Activated CD4-positive, CD25-positive, alpha-beta regulatory T cell treated with anti-CD3 and anti-CD28 coated beads, Interleukin-2, amount 50 U/mL, for 72 hours (primary cell): ENCODE measurements at places on chromosomes 12 and 14.

- DNase-seq, result no peak
These were observed 50.9 kb downstream of the BTBD7 start for GRCh38 chr14:93281937-93282336.

GRCh38 chr14:34983786-34984185 is 994 bp downstream of the SRP54 start:
- DNase-seq, result no peak

DNA sequence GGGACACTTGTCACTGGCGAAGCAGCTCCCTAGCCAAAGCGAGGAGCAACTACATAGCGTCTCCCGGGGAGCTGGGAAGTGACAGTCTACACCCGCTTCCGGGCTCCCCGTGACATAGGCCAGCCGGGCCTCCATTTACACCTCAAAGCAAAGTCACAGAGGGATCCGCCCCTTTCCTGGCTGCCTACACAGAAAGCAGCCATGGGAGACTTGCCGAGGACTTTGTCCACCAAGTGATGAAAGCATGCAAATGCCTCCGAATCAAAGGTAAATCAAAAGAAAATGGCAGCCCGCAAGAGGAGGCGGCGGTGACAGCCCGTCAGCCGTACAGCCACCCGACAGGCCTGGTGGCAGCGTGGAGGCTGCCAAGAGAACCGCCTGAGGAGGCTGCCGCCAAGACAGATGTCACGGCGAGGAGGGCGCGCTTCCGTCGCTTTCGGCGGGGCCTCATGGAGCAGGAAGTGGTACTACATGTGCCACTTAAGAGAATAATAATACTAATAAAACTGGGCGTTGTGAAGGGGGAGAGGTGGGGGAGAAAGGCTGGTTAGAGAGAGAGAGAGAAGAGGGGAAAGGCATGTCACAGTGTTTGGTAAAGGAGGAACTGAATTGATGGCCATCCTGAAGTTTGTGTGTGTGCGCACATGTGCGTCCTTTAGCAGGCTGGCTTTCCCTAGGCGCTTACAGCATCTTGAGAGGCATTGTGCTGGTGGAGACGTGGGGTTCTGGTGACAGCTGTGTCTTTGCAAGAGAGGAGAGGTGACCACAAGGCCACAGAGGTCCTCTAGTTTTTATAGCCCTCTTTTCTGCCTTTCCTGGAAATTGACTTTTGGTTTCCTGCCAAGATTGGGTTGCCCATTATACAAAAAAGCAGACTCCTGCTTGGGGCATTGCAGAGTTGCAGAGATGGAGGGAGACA is 661.7 kb downstream of the VRK1 start:
- DNase-seq, result peak; percentile 77

DNA sequence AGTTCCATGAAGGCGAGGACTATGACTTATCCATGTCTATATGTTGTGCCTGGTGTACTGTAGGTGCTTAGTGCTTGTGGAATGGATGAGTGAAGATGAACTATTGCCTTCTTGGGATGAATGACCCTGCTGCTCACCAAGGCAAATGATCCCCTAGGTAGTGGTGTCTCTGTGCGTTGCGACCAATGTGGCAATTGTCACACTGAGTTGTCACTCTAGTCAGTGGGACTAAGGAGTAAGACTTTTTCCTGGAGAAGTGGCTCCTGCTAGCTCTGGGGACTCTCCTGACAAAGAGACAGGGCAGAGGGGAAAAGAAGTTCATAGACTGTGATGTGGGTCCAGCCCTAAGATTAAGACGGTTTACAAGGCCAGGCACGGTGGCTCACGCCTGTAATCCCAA is 3.4 kb upstream of the ACVR1B start:
- no peak for DNase-seq

- peak; percentile 70 for DNase-seq
These were observed 486 bp upstream of the AKT1 start for GRCh38 chr14:104795781-104796686.

- DNase-seq, result no peak
These were observed 92.8 kb downstream of the FRMD6 start for GRCh38 chr14:51744372-51745130.

GRCh38 chr12:117111821-117112595 is 12.8 kb upstream of the TESC start:
- DNase-seq, result no peak

GRCh38 chr12:68614105-68614679 is 3.5 kb downstream of the RAP1B start:
- no peak for DNase-seq

GRCh38 chr12:123937707-123938591 is 34.7 kb downstream of the CCDC92 start:
- DNase-seq, result peak; percentile 54

DNA sequence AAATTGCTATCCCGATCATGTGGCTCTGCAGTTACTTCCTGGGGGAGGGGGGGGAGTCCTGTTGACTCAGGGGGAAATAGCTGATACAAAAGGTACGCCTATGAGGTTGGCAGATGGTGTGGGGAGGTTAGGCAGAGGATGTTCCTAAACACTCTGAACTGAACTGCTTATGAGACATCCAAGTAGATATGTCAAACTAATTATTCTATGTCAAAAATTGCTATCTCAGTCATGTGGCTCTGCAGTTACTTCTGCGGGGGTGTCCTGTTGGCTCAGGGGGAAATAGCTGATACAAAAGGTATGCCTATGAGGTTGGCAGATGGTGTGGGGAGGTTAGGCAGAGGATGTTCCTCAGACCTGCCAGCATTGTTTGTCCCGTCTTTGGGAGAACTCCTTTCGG is 5.1 kb upstream of the VCPKMT start:
- DNase-seq, result no peak

GRCh38 chr14:49933704-49934103 is 40.8 kb downstream of the ARF6 start:
- no peak for DNase-seq

- no peak for DNase-seq
These were observed 22.5 kb downstream of the CABP1 start for GRCh38 chr12:120662879-120663278.

DNA sequence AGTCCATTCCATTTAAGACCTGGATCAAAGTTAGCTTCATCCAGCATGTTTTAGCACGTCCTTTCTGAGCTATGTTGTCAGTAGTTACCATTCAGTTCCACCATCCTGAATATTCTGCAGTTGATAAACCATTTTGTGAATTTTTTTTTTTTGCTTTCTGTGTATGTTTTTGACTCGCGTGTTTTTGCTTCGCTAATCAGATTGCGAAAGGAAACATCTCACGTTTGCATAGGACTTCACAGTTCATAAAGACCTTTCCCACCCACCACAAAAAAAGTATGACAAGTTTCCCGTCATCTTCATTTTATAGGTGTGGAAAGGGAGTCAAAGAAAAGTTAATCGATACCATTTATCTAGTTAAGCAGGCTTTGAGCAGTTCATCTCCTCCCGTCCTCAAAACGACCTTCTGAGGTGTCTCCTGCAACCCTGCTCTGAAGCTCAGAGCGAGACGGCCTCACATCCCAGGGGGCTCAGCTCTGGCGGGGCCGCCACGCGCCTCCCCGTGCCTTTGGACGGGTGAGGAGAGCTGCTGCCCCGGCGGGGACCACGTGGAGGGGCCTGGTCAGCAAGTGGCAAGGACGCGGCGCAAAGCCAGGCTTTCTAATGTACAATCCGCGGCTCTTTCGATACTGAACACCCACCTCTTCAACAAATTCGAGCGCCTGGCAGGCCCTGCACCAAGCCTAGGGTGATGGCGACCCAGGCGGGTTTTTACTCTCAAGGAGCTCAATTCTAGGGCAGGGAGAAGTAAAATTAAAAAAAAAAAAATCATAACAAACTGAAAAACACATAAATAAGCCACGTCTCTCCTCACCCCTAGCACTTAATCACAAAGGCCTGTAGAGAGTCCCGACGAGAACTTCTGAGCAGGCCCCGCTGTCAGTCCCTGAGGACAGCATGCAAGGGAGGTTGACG is 988 bp upstream of the TMEM263 start:
- DNase-seq, result peak; percentile 34

GRCh38 chr14:95796788-95797187 is 79.8 kb upstream of the TUNAR start:
- no peak for DNase-seq

- no peak for DNase-seq
These were observed 72.9 kb upstream of the SRSF5 start for GRCh38 chr14:69693801-69694729.

DNA sequence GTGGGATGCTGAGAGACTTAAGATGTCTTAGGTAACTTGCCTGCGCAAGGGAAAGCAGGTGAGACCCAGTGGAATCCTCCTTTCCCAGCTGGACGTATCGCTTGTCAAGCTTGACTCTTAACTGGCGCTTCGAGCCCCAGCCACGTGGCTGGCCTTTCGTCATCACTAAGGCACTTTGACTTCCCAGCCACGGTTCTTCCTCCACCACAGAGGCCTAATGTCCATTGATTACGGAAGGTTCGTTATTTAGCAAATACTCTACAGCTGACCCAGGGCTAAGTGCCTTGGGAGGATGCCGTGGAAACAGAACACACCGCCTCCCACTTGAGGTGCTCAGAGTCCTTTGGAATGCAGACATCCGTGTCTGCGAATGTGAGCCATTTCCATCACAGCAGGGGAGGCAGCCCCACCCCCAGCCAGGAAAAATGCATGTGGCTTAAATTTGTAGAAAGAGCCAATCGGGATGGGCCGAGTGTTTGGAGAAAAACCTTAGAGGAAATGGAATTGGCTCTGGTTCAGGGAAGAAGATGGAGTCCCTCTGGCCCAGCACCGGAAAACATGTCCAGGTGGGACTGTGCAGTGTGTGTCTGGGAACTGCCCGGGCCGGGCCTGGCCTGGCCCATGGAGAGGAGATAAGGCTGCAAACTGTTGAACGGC is 115.7 kb downstream of the PLXNC1 start:
- DNase-seq, result no peak

- DNase-seq, result no peak
These were observed 106.9 kb upstream of the PTPRB start for GRCh38 chr12:70744178-70744577.

- no peak for DNase-seq
These were observed 47.1 kb downstream of the NCOR2 start for GRCh38 chr12:124520265-124520701.

DNA sequence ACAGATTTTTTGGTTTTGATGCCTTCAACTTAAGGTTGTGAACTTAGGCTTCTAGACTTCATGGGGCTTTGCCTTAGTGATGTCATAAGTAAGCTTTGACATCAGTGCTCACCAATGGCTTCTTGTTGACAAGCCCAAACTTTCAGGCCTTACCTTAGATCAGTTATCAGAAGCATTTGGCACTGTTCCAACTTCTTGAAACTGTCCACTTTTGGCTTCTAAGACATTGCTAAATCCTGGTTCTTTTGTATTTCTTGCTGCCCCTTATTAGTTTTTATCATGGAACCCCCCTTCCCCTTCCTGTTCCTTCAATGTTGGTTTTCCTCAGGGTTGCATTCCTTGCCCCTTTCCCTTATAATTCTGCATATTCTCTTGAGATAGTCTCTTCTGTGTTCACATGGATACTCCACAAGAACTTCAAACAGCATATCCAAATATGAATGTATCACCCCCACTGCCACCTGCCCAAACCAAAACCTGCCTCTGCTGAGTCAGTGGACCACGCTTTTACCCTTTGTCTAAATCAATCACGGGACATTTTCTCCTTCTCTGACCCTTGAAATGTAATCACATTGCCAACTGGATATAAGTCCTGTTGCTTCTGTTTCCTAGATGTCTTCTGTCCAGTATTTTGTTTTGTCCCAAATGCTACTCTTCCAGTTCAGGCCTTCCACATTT is 7.9 kb downstream of the PFKM start:
- DNase-seq, result no peak

- DNase-seq, result no peak
These were observed 149.9 kb downstream of the FOXN3 start for GRCh38 chr14:89267163-89267562.

DNA sequence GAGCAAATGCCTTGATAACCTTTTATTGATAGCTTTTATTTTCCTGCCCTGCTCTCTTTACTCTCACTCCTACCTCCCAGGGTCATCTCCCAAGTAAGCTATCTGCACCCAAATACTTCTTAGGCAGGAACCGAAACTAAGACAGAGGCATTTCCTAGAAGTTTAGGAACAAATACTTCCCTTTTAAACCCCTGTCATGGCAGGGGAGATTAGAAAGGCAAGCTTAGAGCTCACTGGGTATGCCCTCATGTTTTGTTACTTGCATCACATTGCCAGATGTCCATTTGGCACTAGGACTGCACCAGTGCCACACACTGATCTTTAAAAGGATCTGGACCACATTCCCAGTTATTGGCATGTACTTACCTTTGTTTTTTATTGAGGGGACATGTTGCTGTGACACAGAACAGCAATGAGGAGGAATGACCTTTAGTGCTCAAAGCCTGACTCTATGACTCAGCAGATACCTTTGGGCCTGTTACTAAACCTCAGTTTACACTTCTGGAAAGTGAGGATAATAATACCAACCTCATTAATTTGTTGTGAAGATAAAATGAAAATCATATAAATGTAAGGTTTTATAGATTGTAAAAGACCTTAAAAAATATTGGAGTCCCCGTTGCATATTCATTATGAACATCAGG is 40.9 kb upstream of the MBIP start:
- no peak for DNase-seq

- DNase-seq, result no peak
These were observed 63.3 kb downstream of the ZFP36L1 start for GRCh38 chr14:68729556-68729955.

GRCh38 chr14:94427016-94427613 is 25.5 kb downstream of the SERPINA11 start:
- no peak for DNase-seq

GRCh38 chr12:26246483-26247164 is 51.3 kb downstream of the SSPN start:
- DNase-seq, result no peak

DNA sequence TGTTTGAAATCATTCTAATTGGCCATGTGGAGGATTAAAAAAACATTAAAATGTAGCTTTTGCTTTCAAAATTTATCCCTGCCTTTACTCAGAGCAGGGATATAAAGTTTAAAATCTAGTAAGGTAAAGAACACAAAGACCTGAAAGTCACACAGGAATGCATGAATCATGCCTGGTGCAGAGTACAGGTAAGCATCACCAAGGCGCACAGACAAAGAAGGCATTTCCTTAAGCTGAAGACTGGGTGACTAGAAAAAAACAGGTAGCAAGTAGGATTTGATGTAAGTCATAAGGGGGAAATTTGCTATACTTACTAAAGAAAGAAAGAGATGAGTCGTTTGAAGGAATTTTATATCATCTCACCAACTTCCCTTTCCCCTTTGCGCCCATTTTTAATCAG is 405.6 kb downstream of the GXYLT1 start:
- DNase-seq, result no peak

- DNase-seq, result no peak
These were observed 94.1 kb downstream of the PHLDA1 start for GRCh38 chr12:75937486-75937885.
